ENCODE measurements at places on chromosomes 7 and 10.

DNA sequence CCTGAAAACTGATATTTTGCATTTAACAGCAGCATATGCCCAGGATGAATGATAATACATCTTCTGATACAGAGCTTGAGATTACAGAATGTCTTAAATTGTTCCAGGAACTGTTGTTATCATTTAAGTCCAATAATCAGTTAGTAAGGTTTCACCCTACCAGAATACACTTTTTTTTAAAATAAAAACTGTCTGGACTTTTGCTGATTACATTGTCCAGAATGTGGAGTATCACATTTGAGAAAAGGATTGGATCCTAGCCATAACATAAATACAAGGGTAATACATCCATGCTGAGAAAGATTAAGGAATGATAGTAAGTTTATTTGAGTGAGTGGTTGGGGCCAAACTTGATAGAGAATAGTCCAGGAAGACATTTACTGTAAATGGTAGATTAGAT is 71.0 kb downstream of the SEPTIN7 start:
- DNase-seq, result no peak

- no peak for DNase-seq
These were observed 937 bp downstream of the DDX56 start for GRCh38 chr7:44572771-44573170.

- DNase-seq, result no peak
These were observed 2.0 kb downstream of the SEMA3D start for GRCh38 chr7:85184599-85185423.

- DNase-seq, result no peak
These were observed 610.0 kb downstream of the KCNMA1 start for GRCh38 chr10:77027576-77027975.

GRCh38 chr10:10662716-10663408 is 354.8 kb upstream of the CELF2 start:
- DNase-seq, result no peak

- no peak for DNase-seq
These were observed 12.3 kb downstream of the DDC start for GRCh38 chr7:50552921-50553320.
